Stomach (tissue), 19 donors: ENCODE measurements at places on chromosomes 7 and 10. TPM values are rescaled to one million over a fixed set of nuclear protein-coding genes. Genes with fewer than 3 reads are reported as not detected.
A peak's percentile ranks its signal among the peaks of the same experiment; 100 is the strongest.

- DNase-seq, result no peak
- H3K27ac ChIP-seq, result no peak overlapping the region
- H3K4me3 ChIP-seq, result no peak overlapping the region
- H3K36me3 ChIP-seq, result no peaks in the 10 kb centered on the region
Observed at GRCh38 chr7:77950548-77950947, 152.0 kb downstream of the PHTF2 start.

PRRT4 gene
- not detected for total RNA-seq

DNA sequence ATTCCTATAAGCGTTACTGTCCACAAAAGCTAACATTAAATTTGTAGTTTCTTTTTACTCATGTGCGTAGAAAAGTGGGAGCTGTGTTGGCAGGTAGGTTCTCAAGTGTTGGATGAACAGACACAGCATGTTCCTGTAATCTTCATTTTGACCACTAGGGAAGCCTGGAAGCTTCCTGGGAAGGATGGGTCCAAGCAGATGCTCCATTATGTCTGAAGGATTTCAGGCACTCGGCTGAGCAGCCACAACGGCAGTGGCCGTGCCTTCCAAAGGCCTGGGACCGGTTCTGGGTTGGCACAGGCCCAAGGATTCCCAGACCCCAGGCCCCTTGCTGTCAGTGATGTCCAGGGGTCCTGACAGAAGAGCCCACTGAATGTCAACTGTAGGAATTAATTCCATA is 386.3 kb downstream of the TNS3 start:
- DNase-seq, result no peak
- H3K4me3 ChIP-seq, result no peak overlapping the region
- H3K27me3 ChIP-seq, result no peaks in the 10 kb centered on the region

ENTPD7 gene
- total RNA-seq, result not detected

DNA sequence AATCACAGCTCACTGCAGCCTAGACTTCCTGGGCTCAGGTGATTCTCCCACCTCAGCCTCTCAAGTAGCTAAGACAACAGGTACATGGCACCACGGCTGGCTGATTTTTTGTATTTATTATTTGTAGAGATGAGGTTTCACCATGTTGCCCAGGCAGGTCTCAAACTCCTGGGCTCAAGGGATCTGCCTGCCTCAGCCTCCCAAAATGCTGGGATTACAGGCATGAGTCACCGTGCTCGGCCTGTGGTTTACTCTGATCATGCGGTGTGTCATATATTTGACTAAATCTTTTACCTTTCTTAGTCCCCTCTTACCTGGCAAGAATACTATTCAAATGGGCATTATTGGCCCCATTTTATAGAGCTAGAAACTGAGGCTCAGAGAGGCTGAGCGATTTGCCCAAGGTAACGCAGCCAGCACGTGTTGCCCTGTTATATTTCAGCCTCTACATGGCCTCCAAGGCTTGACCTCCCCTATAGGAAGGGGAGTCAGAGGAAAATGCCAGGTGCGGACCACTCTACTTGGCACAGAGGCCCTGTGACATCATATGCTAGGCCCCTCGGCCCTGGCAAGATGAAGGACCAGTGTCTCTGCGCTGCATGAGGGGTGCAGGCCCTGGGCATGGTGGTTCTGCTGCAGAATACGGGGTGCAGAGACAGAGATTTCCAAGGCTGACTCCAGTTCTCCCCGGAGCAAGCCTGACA is 8.2 kb downstream of the ZCCHC24 start:
- no peak overlapping the region for H3K4me3 ChIP-seq
- peak overlapping the region; percentile 6 for H3K27ac ChIP-seq
- H3K36me3 ChIP-seq, result peaks cover 3% of the 10 kb centered on the region
- H3K4me1 ChIP-seq, result peaks cover 80% of the 10 kb centered on the region
- no peak for DNase-seq

TMEM273 gene
- total RNA-seq, result 72.9 TPM

GRCh38 chr7:158723714-158724385 is 19.2 kb upstream of the NCAPG2 start:
- no peaks in the 10 kb centered on the region for H3K27me3 ChIP-seq
- no peaks in the 10 kb centered on the region for H3K36me3 ChIP-seq
- H3K27ac ChIP-seq, result no peak overlapping the region
- H3K4me3 ChIP-seq, result no peak overlapping the region
- no peaks in the 10 kb centered on the region for H3K4me1 ChIP-seq

DNA sequence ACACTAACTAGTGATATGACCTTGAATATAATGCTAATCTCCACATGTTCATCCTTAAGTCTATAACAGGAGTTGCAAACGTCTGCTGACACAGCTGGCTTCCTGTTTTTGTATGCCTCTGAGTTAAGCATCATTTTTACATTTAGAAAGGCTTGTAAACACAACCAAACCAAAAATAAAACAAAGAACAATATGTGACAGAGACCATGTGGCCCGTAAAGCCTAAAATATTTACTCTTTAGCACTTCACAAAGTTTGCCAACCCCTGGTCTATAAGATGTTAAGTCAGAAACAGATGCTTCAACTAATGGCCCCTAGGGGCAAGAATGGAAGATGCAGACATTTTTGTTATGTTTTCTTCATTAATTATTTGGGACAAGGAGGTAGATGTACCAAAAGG is 109.3 kb downstream of the CPEB3 start:
- H3K4me3 ChIP-seq, result no peak overlapping the region
- H3K27ac ChIP-seq, result no peak overlapping the region
- peaks cover 14% of the 10 kb centered on the region for H3K36me3 ChIP-seq
- peak; percentile 27 for DNase-seq
- H3K4me1 ChIP-seq, result peaks cover 8% of the 10 kb centered on the region

GRCh38 chr7:44163591-44163990 is 22.5 kb upstream of the MYL7 start:
- no peaks in the 10 kb centered on the region for H3K4me1 ChIP-seq
- H3K27ac ChIP-seq, result no peak overlapping the region
